Stimulated activated CD4-positive, alpha-beta T cell treated with anti-CD3 and anti-CD28 coated beads, Interleukin-12 subunit alpha, Interleukin-12 subunit beta, amount 100 ng/mL, for 4 hours (primary cell): ENCODE measurements at places on chromosomes 3 and 15.

- no peak for DNase-seq
These were observed 430.2 kb downstream of the LPP start for GRCh38 chr3:188584162-188584529.

DNA sequence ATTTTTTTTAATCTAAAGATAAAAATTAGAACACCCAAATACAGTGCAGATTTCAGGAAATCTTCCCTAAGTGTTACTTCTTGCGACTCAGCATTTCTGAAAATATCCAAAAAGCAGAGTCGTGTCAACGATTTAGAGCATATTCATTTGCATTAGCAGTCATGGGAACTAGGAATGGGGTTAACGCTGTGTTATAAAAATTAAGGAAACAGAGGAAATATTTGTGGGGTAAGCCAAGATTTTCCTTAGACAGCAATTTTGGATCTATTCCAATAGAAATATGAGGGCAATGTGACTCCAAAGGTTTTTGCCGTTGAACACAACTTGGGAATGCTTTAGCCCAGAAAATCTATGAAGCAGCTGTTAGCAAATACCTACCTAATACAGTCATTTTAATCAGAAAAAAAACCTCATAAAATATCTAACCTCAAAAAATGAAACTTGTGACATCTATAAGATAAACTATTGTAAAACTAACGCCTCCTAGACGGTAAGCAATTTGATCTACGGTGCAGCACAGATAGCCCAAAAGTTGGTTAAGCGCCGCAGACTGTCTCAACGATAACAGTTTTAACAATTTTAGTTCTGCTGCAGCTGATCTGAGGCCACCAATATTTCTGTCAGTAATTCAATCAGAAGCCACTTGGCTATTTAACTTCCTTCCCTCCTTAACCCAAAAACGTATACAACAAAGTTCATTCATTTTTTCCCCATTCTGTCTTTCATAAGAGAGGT is 5.8 kb upstream of the ATP11B start:
- DNase-seq, result no peak

- no peak for DNase-seq
These were observed 4.2 kb upstream of the NUP210 start for GRCh38 chr3:13424141-13424844.

- DNase-seq, result no peak
These were observed 27.6 kb downstream of the C3orf33 start for GRCh38 chr3:155778462-155778861.

GRCh38 chr3:67781218-67781617 is 126.8 kb upstream of the SUCLG2 start:
- DNase-seq, result no peak

DNA sequence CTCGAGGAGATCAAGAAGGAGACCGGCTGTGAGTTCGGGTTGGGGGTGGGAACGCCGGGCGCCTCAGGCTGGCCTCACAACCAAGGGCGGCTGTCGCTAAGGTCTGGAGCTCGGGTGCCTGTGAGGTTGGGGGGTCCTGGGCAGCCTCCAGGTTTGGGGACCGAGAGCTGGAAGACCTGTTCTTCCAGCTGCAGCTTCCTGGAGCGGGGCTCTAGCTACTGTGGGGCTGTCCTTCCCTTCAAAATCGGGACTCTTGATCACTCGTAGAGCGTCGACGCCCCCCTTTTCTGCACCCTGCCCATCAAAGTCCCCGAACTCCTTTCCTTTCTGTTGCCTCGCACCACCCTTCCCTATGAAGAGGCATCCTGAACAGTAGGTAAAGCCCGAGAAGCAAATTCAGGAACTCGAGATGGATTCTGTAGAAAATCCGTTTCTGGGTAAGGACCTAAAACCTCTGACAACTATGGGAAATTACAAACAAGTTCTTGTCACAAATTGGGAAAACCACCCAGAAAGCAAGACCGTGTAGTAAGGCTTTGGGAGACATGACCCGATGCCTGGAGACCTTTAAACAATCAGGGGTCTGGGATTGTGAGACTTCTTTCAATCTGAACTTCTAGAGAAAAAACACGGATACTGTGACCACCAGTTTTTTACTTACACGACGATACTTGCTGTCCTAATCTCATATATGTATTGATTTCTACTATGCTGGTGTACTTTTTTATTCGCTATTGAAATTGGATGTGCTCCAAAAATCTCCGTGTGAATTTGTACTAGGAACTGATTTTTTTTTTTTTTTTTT is 556 bp downstream of the CHP1 start:
- no peak for DNase-seq
